CD4-positive, alpha-beta T cell (primary cell): ENCODE measurements at places on chromosomes 2 and 18.

- no peak for DNase-seq
Measured at GRCh38 chr2:81093031-81093430, 788.5 kb upstream of the LRRTM1 start.

- DNase-seq, result no peak
Measured at GRCh38 chr2:10324095-10324832, 21.6 kb downstream of the HPCAL1 start.

DNA sequence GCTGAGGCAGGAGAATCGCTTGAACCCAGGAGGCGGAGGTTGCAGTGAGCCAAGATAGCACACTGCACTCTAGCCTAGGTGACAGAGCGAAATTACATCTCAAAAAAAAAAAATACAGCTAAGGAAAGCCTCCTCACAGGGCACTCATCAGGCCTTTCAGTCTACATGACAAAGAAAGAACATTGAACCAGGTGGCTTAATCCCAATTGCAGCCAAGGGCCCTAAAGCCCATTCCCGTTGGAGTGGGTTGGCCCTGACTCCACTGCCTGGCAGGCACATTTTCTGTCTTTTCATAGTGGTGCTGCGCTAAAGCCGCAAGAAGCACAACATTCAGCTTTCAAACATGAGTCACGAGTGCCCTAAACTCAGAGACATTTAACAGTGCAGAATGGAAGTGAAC, 372.5 kb downstream of the RNF144A start:
- no peak for DNase-seq

DNA sequence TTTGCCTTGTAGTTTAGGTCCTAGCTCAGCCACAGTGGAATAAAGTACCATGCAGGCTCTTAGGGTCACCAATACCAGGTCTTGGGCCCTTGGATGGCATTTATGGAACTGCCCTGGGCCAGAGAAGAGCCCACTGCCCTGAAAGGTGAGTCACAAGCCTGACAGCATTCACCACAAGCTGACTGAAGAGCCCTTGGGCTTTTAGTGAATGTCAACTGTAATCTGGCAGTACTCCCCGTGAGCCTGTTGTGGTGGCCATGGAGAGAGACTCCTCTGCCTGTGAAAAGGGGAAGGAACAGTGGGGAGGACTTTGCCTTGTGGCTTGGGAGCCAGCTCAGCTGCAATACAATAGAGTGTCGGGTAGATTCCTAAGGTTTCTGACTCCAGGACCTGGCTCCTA, 1389.7 kb downstream of the DSC3 start:
- no peak for DNase-seq

DNA sequence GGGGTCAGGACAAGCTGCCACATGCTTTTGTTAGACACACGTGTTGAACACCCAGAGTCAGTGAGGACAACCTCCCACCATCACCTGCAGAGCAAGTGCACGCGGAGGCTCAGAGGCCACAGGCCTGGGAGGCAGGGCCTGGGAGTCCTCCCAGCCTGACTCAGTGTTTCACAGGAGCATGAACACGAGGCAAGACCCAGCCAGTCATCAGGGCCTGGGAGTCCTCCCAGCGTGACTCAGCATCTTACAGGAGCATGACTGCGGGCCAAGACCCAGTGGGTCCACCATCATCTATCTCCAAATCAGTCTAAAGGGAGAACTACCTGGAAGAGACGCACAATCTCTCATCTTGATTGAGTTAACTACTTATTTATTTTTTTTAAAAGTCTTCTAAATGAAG, 112.6 kb upstream of the PXDN start:
- DNase-seq, result no peak

- DNase-seq, result no peak
Measured at GRCh38 chr2:237355701-237356100, 58.3 kb downstream of the COL6A3 start.

DNA sequence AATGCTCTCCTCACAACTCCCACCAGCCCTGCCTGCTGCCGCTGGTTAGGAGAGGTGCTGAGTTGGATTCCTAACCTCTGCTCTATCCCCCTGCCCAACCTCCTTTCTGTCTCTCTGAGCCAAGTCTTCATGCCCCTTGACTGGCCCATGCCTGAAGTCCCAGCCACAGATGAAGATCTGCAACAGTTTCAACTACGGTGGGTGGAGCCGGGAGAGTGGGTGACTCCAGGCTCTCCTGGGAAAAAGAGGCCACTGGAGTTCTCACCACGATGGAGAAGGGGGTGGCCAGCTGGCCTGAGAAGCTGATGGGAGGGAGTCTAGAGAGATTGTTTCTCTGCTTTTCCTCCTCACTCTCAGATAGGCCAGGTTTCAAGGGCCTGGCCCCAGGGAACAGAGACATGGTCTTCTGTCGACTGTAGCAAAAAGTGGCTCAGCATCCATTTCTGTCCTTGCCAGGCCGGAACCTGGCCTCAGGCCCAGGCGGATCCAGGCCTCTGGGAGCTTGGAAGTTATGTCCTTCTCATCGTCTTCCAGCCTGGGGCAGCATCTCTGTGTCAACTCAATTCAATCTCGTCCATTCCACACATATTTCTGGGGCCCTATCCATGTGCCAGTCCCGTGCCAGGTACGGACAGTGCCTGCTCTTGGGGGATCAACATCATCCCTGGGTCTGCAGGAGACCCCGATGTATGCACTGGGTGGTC, 75.3 kb downstream of the INHBB start:
- DNase-seq, result no peak

DNA sequence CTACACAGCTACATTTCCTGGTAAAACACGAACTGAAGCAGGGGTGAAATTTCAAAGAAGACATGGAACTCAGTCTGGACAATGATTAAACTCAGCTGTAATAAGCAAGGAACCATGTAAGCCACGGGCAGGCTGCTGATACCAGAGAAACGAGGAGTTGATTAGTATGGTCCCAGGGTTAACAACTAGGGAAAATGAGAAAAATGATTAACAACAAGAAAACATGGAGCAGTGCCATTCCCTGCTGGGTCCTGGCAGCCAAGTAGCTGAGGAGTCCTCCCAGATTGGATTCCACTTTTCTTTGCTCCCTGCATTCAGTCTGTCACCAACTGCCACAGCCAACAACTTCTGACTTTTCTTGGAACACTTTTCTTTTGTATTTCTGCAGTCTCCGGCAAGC, 517.0 kb upstream of the KLHL29 start:
- no peak for DNase-seq

- DNase-seq, result no peak
Measured at GRCh38 chr2:84851876-84852275, 29.0 kb downstream of the TRABD2A start.

DNA sequence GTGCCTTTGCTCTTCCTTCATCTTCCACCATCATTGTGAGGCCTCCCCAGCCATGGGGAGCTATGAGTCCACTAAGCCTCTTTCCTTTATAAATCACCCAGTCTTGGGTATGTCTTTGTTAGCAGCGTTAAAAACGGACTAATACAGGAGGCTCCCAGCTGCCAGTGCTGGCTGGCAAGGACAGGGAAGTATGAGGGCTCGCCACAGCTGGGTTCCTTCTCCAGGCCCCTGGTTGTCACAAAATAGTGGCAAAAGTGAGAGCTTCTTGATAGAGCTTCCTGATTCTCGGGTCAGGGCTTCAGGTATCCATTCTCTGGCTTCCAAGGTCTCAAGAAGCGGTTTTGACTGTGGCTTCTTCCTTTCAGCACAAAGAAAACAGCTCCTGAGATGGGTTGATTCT, 85.0 kb downstream of the ZNF516 start:
- no peak for DNase-seq

- DNase-seq, result no peak
Measured at GRCh38 chr2:237281836-237282306, 132.1 kb downstream of the COL6A3 start.

GRCh38 chr2:42792087-42792582, 248 bp downstream of the HAAO start:
- no peak for DNase-seq
